ENCODE measurements at places on chromosomes 12 and 14. TPM values are rescaled to one million over a fixed set of nuclear protein-coding genes. Genes with fewer than 3 reads are reported as not detected.

Gene OTX2
- not detected for total RNA-seq

Gene GALNT9
- total RNA-seq, result 0.12 TPM

Gene PTPRQ
- not detected for total RNA-seq

Gene C12orf43
- total RNA-seq, result 19.4 TPM

DNA sequence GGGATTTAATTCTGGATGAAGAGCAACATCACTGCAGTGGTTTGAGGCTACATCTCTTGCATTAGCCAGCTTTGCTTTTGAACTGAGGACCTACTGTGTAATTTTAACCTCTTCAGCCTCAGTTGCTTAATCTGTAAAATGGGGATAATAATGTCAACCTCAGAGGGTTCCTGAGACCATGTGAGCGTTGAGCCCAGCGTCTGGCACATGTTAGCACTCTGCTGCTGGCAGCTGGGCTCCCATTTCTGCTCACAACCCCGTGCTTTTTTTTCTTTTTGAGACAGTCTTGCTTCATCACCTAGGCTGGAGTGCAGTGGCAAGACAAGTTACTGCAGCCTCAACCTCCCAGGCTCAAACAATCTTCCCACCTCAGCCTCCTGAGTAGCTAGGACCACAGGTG is 31.6 kb downstream of the TESC start:
- DNase-seq, result no peak

GRCh38 chr14:29078810-29079522 is 312.4 kb downstream of the FOXG1 start:
- DNase-seq, result no peak

- DNase-seq, result peak; percentile 55
Measured at GRCh38 chr12:8065991-8066594, at the start of gene C3AR1. TSS of gene C3AR1 (minus strand) at chr12:8066359. CDS start at chr12:8060185, 6,174 bp downstream.

GRCh38 chr14:50544911-50545310 is 12.5 kb upstream of the MAP4K5 start:
- no peak for DNase-seq

GRCh38 chr12:53738406-53739213 is 11.4 kb upstream of the CALCOCO1 start:
- peak; percentile 55 for DNase-seq

DNA sequence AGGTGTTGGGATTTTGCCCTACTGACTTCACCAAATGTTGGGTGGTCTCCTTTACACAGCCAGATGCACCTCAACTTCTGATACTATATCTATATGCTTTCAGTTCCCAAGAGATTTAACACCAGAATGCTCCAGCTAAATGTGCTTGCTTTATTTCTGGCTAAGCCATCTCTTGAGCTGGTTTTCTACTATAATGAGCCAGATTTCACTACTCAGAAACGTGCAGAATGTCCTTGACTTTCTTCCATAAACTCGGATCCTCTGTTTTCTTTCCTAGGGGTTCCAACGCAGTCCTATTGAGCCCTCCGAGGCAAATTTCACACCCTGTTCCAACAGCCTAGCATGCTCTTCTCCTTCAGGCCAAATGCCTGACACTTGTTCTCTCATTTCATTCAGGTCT is 200.3 kb downstream of the DPY19L2 start:
- no peak for DNase-seq

GRCh38 chr12:93001407-93001806 is 72.3 kb upstream of the EEA1 start:
- DNase-seq, result no peak

Data from activated CD4-positive, alpha-beta memory T cell treated with anti-CD3 and anti-CD28 coated beads for 36 hours (primary cell).